Activated naive CD4-positive, alpha-beta T cell (primary cell): ENCODE measurements at places on chromosomes 12 and 14.

DNA sequence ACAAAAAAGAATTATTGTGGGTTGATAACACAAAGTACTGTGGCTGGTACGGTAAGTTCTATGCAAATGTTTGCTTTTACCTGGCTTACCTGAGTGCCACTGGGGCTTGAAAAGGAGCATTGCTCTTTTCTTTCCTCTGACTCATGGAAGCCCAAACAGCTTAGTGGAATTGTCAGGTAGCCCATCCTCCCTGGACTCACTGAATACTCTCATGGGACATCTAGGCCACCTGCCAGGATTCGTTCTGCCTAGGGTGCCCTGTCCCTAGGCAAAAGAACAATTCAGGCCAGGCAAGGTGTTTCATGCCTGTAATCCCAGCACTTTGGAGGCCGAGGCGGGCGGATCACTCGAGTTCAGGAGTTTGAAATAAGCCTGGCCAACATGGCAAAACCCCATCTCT, 22.5 kb upstream of the YAF2 start:
- no peak for DNase-seq

- DNase-seq = no peak
Observed at GRCh38 chr12:92757597-92758121, 54.9 kb downstream of the PLEKHG7 start.

GRCh38 chr12:49200919-49201594, 12.2 kb upstream of the TUBA1A start:
- DNase-seq = no peak

DNA sequence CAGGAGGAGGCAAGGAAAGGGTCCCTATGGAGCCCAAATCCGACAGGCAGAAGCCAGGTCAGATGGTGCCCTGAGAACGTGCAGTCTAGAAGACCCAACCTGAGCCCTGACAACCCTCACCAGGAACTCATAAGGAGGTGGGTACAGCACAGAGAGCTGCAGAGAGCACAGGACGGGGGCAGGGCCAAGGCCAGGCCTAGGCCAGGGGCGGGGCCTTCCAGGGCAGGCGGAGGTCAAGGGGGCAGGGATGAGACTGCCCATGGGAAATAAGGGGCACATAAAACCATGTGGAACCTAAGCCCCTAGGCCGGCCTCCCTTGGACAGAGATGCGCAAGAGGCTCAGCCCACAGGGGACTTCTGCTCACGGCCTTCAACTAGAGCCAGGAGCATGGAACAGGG, 45.1 kb downstream of the SSH1 start:
- DNase-seq = no peak

DNA sequence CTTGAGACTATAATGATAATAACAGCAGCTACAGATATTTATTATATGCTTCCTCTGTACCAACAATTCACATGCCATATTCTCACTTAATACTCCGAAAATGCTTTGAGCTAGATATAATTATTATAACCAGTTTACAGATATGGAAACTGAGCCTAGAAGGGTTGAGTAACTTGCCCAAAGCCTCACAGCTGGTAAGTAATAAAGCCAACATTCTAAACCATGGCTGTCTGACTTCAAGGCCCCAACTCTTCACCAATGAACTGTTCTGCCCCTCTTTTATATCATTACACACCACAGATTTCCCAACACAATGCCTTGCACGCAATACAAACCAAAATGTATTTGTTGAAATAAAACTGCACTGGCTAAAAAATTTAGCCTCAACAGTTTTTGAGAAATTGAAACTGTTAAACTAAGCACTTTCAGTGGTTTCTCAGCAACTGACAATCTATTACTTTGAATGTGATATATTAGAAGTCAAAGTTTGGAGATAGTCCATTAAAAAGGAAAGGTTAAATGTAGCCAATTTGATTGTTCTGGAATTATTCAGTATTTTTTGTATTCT, 222.5 kb upstream of the ARHGAP5 start:
- no peak for DNase-seq

- DNase-seq = no peak
Observed at GRCh38 chr14:68147303-68147702, 327.7 kb downstream of the RAD51B start.

DNA sequence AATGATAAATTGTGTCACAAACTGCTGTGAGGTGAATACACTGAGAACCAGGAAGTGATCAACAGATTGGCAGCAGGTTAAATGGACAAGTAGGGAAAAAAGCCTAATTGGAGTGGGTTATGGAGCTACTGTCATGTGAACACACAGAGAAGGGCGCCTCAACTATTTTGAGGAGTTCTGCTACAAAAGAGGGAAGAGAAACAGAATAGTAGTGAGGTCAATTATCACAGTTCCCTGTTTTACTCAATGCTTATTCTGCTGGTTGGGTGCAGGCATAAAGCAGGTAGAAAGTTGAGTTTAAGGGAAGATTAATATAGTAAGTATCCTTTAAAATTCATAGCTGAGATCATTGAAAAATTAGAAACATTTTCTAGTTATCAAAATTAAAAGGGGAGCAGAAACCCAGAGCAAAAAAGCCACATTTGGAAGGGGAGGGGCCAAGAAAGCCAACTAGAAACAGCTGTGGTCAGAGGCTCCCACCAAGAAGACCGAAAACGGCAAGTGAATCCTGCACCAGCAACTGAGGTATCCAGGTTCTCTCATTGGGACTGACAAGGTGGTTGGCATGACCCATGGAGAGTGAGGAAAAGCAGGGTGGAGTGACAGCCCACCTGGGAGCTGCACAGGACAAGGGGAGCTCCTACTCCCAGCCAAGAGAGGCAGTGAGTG, 105.7 kb downstream of the ZC3H14 start:
- DNase-seq = no peak

DNA sequence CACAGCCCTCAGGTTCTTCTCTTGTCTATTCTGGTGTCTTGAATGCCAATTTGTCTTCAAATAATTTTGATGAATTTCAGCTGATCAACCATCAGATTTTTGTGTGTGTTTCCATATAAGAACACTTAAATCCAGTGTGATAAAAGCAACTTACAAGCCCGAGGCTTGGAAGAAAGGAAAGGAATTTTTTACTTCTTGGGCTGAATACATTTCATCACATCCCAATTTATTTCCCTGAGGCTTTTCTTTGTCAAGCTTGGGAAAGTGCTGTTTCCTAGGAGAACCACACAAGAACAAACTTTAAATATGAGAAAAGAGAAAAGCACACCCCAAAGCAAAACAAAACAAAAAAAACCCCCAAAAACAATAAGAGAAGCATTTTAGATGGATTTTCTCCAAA, 26.6 kb downstream of the GPRC5D start:
- DNase-seq = no peak

DNA sequence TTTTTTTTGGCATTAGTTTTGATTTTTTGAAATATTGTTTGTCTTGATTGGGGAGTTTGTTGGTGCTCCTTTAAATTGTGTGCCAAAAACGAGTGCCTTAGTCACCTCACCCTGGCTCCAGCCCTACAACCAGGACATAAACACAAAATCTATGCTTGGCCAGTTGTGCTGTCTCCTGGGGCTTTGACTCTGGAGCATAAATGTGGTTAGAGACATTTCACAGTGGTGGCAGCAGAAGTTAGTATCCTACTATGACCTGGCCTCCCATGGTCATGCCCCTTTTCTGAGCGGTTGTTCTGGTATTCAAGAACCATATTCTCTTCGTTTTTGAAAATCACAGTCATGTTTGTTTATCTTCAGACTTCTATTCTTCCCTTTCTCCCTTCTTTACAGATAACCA, 70.7 kb upstream of the PSMA6 start:
- no peak for DNase-seq

GRCh38 chr12:121729021-121729420, 16.5 kb downstream of the TMEM120B start:
- DNase-seq = no peak

DNA sequence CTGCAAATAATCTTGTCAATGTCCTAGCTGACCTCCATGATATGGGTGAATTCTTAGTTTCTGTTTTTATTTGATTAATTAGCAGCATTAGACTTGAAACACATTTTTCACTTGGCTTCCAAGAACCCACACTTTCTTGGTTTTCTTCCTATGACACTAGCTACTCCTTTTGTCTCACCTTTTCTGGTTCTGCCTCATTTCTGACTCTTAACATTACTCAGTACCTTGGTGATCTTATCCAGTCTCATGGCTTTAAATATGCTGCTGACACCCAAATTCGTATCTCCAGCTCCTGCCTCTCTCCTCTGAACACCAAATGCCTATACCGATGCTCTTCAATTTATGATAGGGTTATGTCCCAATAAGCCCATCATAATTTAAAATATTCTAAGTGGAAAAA, 32.0 kb upstream of the SSTR1 start:
- DNase-seq = no peak

GRCh38 chr12:39375206-39375808, 67.6 kb downstream of the KIF21A start:
- DNase-seq = no peak

DNA sequence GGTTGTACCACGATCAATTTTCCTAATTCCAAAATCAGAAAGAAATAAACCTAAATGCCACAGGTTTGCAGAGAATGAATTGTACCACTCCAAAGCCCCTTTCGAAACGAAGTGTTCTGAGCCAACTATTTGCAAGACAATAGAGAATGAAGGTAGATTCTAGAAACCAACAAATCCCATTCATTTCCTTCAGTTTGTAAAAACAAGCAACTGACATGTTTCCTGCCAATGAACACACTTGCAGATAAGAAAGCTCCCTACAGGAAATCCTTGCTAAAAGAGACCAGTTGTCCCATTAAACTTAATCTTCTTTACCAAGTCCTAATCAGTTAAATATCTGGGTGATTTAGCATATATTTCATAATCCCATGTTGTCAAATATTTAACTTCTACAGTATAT, 198.4 kb upstream of the FOXN3 start:
- DNase-seq = no peak

DNA sequence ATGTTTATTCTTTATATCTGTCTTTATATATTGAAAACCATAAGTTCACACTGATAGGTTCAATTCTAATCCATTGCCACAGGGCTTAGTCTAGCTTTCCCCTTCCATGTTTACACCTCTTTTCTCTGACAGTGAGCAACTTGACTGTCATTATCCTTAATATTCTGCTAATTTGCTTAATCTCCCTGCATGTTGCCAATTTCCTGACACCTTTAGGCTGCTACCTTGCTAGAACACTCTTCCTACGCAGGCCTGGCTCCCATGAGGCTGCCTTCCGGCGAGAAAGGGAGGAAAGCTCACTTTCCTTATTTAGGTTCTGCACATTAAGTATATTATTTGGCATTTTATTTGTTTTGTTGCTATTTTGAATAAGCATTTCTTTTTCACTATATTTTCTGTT, 12.8 kb upstream of the FRS2 start:
- no peak for DNase-seq

DNA sequence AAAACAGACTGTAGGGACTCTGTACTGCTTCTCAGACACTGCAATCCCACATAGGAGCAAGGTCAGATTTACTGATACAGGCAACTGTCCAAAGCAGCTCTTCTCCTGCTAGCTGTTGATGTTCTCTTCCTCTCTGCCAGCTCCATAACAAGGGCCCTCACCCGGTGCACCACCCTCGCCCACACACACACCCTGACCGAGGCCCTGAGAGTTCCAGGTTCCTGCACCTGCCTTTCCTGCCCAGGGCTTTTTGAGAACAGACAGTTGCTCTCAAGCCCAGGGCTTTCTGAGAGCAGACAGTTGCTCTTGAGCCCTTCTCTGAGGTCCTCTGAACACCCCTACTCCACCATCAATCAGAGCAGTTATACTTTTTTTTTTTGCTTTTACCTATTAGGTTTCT, 233.8 kb upstream of the GARIN6 start:
- no peak for DNase-seq

DNA sequence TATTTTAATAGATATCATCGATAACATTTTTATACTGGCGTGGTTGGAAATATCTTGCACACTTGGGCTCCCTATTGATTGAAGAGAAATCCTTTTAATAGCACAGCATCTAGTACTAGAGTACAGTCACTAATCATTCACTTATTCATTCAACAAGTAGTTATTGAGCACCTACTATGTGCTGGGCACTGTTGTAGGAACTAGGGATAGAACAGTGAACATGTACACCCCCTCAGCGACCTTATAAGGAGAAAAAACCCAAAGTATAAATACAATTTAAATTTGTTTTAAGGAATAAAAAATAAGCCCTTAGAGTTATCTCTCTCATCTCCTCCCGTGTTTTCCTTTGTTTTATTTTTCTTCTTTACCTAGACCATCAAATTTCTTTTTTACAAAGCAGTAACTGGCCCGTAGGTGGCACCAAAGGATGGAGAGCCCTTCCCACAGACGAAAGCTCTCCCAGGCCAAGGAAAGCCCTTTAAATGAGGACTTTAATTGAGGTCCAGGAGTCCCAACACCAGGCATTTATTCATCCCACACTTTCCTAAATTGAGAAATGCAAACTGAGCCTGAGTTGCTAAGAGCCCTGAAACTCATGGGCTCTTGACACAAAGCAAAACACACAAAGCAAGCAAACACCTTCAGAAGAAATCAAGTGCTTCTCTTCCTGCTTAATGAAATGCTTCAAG, 29.0 kb downstream of the PEBP1 start:
- DNase-seq = no peak

DNA sequence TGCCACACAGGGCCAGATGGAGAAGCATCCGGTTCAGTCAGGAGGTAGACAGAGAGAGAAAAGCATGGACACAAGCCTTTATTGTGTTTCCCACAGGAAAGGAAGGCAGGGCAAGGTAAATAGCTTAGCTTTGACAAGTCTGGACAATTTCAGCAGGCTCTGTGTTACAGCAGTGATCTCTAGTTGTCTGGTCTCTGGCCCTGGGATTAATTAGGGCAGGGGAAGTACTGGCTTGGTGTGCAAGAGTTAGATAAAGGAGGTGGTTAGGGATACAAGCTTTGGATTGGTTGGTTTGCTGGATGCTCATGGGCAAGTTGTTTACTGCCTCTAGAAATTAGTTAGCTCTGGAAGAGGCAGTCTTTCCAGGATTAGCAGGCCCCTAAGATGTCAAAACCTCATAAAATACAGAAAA, 15.1 kb upstream of the NGDN start:
- no peak for DNase-seq

DNA sequence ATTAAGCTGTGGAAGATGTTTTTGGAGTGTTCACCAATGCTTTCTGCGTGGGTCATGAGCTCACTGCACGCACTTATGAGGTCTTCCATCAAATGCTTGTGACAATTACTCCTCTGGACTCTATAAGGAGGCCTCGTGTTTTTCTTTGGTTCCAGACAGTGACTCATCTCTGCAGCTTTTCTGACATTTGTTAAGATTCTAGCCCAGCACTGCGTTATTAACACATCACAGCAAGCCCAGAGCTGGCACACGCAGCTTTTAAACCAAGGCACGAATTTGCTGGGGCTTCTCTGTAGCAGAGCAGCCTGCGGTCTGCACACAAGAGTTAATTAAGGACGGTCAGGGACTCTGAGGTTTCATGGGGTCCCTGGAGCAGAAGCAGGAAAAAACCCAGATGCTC, 16.9 kb downstream of the MEG3 start:
- DNase-seq = no peak

GRCh38 chr14:66999978-67000377, 189.3 kb upstream of the GARIN2 start:
- no peak for DNase-seq
